Chondrocyte (in vitro differentiated cells): ENCODE measurements at places on chromosomes 2 and 18. TPM values are rescaled to one million over a fixed set of nuclear protein-coding genes. Genes with fewer than 3 reads are reported as not detected.

GRCh38 chr2:108106731-108107130 is 120.4 kb downstream of the SLC5A7 start:
- no peak for DNase-seq
- no peak overlapping the region for H3K4me3 ChIP-seq
- peaks cover 6% of the 10 kb centered on the region for H3K36me3 ChIP-seq
- no peak overlapping the region for H3K27ac ChIP-seq
- peaks cover 25% of the 10 kb centered on the region for H3K27me3 ChIP-seq
- H3K4me1 ChIP-seq = no peaks in the 10 kb centered on the region

GRCh38 chr2:196821195-196821594 is 12.0 kb upstream of the C2orf66 start:
- peaks cover 21% of the 10 kb centered on the region for H3K4me1 ChIP-seq
- no peak overlapping the region for H3K27ac ChIP-seq
- no peaks in the 10 kb centered on the region for H3K27me3 ChIP-seq
- DNase-seq = no peak

DNA sequence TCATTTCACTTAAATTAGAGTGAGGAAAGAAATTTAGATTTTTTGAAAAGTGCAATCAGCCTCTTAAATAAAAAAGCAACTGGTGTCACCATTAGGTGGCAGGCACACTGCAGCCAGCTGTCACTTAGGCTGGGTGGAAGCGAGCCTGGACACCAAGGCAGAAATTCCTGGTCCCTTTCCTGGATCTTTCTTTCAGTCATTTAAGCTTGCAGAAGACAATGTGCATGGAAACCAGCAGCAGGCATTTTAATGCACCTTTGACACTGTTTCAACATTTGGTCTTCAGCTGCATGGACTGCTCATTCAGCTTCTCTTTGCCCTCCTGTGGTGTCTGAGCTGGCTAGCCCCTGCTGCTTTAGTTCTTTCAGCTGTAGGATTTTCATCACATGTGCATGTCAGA is 61.0 kb downstream of the AQP4 start:
- no peaks in the 10 kb centered on the region for H3K4me1 ChIP-seq
- H3K27me3 ChIP-seq = peaks cover 11% of the 10 kb centered on the region
- H3K27ac ChIP-seq = no peak overlapping the region

- H3K27me3 ChIP-seq = no peaks in the 10 kb centered on the region
- no peaks in the 10 kb centered on the region for H3K36me3 ChIP-seq
- no peak overlapping the region for H3K27ac ChIP-seq
- peaks cover 51% of the 10 kb centered on the region for H3K4me1 ChIP-seq
- no peak overlapping the region for H3K4me3 ChIP-seq
Measured at GRCh38 chr2:146131785-146132184, 1611.9 kb upstream of the ZEB2 start.

DNA sequence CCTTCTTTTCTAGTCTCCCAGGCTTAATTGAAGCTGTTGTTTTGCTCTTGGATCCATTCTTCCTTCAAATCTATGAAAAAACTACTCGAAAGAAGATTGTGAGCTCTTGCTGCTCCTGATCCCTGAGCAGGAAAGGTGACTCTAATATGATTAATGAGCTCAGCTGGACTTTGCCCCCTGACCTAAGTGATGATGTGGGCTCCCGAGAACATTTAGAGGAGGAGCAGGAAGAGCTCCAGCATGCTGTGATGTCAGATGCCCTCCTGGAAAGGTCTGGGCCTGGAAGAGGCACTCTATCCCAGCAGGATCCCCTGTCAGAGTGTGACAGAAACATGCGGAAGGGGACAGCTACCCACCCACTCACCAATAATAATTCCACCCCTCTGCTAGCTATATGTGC is 117.9 kb upstream of the PELI1 start:
- peaks cover 44% of the 10 kb centered on the region for H3K4me1 ChIP-seq
- H3K27ac ChIP-seq = no peak overlapping the region
- H3K4me3 ChIP-seq = no peak overlapping the region
- H3K36me3 ChIP-seq = no peaks in the 10 kb centered on the region
- no peak for DNase-seq
- no peaks in the 10 kb centered on the region for H3K27me3 ChIP-seq

GRCh38 chr2:126513033-126513432 is 142.9 kb upstream of the GYPC start:
- no peaks in the 10 kb centered on the region for H3K27me3 ChIP-seq
- DNase-seq = no peak
- peaks cover 7% of the 10 kb centered on the region for H3K4me1 ChIP-seq
- H3K27ac ChIP-seq = no peak overlapping the region

DNA sequence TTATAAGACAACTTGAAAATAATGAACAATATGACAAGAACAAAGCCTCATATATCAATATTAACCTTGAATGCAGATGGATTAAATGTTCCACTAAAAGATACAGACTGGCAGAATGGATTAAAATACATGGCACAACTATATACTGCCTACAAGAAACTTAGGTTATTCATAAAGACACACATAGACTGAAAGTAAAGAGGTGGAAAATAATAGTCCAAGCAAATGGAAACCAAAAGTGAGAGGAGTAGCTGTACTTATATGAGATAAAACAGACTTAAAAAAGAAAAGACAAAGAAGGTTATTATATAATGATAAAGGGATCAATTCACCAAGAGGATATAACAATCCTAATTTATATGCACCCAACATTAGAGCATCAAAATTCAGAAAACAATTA is 18.2 kb downstream of the LMAN1 start:
- peaks cover 78% of the 10 kb centered on the region for H3K36me3 ChIP-seq
- H3K27ac ChIP-seq = no peak overlapping the region
- DNase-seq = no peak

GRCh38 chr2:25309402-25309801 is 32.3 kb downstream of the DNMT3A start:
- no peaks in the 10 kb centered on the region for H3K27me3 ChIP-seq
- peaks cover 16% of the 10 kb centered on the region for H3K4me1 ChIP-seq
- peaks cover 2% of the 10 kb centered on the region for H3K36me3 ChIP-seq

DNA sequence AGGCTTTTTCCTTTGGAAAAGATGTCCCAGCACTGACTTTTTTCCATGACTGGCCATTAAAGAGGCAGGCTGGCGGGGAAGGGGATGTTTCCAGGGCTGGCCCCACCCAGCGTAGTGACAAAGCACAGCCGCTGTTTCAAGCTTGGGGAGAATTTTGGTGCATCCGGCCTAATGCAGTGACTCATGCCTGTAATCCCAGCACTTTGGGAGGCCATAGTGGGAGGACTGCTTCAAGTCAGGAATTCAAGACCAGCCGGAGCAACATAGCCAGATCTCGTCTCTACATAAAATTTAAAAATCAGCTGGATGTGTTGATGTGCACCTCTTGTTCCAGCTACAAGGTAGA is 78.0 kb upstream of the SH3BP4 start:
- H3K27ac ChIP-seq = no peak overlapping the region
- H3K4me3 ChIP-seq = no peak overlapping the region
- peaks cover 3% of the 10 kb centered on the region for H3K4me1 ChIP-seq
- H3K36me3 ChIP-seq = peaks cover 4% of the 10 kb centered on the region

DNA sequence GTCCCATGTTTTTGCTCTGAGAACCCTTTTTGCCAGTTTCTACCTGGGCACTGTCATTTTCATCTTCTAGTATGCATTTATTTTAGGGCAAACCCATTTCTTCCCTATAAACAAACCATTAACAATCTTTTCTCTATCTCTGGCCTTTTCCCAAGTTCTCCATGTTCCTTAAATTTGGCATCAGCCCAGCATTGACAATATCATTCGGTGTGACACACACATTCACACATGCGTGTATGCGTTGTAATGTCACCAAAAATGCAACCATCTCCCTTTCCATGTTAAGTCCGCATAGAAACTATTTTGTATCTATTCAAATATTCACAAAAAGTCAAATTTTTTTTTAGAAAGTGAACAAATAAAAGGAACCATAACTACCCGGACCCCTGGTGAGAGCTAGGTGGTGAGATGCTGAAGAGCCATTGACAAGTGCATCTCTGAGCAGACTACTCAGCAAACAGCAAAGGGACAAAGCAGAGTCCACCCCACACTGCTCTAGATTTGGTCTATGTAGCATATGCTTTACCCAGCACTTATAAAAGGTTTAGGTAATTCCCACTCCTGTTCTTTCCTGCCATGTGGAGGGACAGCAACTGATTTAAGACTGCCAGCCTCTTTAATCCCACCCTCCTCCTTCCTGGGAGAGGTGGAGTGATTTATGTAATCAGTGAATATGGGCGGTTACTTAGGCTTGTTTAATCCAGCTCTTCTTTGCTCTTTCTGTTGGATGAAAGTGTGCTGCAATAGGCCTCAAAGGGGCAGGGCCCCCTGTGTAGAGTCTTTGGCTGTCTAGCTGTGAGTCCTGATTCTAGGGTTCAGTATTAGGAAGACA is 124.1 kb downstream of the METTL8 start:
- H3K4me1 ChIP-seq = peaks cover under 1% of the 10 kb centered on the region
- H3K4me3 ChIP-seq = no peak overlapping the region
- H3K36me3 ChIP-seq = peaks cover 17% of the 10 kb centered on the region
- H3K27me3 ChIP-seq = no peaks in the 10 kb centered on the region
- DNase-seq = no peak

DNA sequence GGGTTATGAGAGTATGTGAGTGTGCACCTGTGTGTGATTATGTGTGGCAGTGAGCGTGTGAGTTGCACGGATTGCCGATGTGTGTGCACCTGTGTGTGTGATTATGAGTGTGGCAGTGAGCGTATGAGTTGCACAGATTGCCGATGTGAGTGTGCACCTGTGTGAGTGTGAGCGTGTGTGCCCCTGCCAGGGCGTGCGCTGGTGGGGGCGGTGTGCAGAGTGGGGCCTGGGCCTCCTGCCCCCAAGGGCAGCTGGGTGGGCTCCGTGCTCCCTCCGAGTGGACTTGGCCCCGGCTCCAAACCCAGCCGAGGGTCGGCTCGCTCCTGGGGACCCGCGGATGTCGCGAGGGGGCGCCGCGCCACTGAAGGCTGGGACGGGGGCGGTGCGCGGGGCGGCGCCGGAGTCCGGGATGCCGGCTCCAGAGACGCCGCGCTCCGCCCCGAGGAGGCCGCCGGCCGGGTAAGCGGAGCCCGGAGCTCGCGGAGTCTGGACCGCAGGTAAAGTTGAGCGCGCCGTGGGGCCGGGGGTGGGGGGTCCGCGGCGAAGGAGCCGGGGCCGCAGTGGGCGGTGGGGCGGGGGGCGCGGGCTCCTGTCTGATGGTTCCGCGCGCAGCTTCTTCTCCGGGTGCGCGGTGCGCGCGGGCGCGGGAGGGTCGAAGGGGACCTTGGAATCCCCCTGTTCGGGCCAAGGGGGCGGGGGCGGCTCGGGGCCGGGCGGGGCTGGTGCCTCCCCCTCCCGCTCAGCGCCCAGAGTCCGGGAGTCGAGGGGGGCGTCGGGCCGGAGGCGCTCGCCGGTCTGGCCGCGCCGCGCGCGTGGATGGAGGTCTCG is at the start of gene KCNG2:
Gene KCNG2 (plus strand): TSS at position 421 of the 828 bp plus-strand sequence. CDS start 65,730 bp downstream, outside the sequence.
- H3K4me3 ChIP-seq = peak within 1 kb of the TSS; percentile 68
- H3K27me3 ChIP-seq = peaks cover 39% of the 10 kb centered on the region
- H3K27ac ChIP-seq = no peak within 1 kb of the TSS
- peaks cover 3% of the 10 kb centered on the region for H3K36me3 ChIP-seq

- no peak overlapping the region for H3K4me3 ChIP-seq
- no peaks in the 10 kb centered on the region for H3K36me3 ChIP-seq
- DNase-seq = no peak
- H3K4me1 ChIP-seq = no peaks in the 10 kb centered on the region
- peaks cover 8% of the 10 kb centered on the region for H3K27me3 ChIP-seq
- no peak overlapping the region for H3K27ac ChIP-seq
Measured at GRCh38 chr18:73893880-73894279, 253.8 kb downstream of the FBXO15 start.

GRCh38 chr2:77513191-77513590 is 9.0 kb downstream of the LRRTM4 start:
- H3K27me3 ChIP-seq = no peaks in the 10 kb centered on the region
- no peaks in the 10 kb centered on the region for H3K36me3 ChIP-seq
- no peak overlapping the region for H3K4me3 ChIP-seq
- H3K4me1 ChIP-seq = peaks cover 5% of the 10 kb centered on the region
- DNase-seq = no peak

- no peak for DNase-seq
- no peak overlapping the region for H3K27ac ChIP-seq
- H3K36me3 ChIP-seq = peaks cover 12% of the 10 kb centered on the region
- H3K4me1 ChIP-seq = peaks cover 6% of the 10 kb centered on the region
- H3K4me3 ChIP-seq = no peak overlapping the region
Measured at GRCh38 chr2:39202639-39203369, 41.0 kb downstream of the CDKL4 start.

DNA sequence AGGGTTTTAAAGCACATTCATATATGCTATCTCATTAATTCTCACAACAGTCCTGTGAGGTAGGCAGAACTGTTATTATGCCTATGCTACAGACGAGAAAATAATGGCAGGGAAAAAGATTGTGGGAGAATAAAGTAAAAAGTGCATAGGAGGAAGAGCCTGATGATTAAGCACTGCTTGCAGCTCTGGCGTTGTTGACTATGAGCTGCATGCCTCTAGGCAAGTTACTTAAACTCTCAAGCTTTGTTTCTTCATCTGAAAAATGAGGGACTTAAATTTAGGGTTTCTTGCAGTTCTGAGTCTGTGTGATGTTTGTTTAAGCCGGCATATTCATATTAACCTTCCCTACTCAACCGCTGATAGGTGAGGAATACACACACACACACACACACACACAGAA is 51.6 kb upstream of the RAPH1 start:
- peaks cover 59% of the 10 kb centered on the region for H3K4me1 ChIP-seq
- no peaks in the 10 kb centered on the region for H3K36me3 ChIP-seq
- DNase-seq = no peak
- H3K4me3 ChIP-seq = no peak overlapping the region

DNA sequence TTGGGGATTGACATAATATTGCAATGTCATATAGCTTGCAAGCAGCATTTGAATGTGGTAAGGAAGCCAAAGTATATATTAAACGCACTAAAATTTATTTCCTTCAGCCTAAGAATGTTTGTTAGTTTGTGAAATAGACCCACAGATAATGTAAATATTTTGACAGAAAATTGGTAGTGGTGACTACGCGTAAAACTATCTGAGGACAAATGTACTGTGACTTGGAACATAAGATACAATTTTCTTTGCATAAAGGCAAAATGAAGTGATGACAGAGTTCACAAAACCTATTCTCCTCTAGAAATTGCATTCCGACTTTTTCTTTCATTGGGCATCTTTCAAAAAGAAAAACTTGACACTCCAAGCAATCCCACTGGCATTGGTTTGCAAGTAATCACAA is 411.1 kb upstream of the LRATD1 start:
- no peak overlapping the region for H3K27ac ChIP-seq
- H3K4me1 ChIP-seq = no peaks in the 10 kb centered on the region
- no peak for DNase-seq
- no peaks in the 10 kb centered on the region for H3K27me3 ChIP-seq
- no peak overlapping the region for H3K4me3 ChIP-seq

SGPP2 gene
- total RNA-seq = not detected in 3 replicates

DNAJC5G gene
- not detected in 3 replicates for total RNA-seq

COL5A2 gene
- 1,927 to 2,200 TPM (median 1,930 TPM) in 3 replicates for total RNA-seq

VWA3B gene
- total RNA-seq = not detected in 3 replicates

CYBRD1 gene
- 84.5 to 139 TPM (median 88.5 TPM) in 3 replicates for total RNA-seq

SLC9A4 gene
- total RNA-seq = not detected in 3 replicates

IL36G gene
- total RNA-seq = not detected in 3 replicates

TCF23 gene
- total RNA-seq = not detected in 3 replicates
